Activated T-cell treated with anti-CD3 and anti-CD28 coated beads, Interleukin-2, amount 50 U/mL, for 4 hours (primary cell): ENCODE measurements at places on chromosomes 7 and 10.

DNA sequence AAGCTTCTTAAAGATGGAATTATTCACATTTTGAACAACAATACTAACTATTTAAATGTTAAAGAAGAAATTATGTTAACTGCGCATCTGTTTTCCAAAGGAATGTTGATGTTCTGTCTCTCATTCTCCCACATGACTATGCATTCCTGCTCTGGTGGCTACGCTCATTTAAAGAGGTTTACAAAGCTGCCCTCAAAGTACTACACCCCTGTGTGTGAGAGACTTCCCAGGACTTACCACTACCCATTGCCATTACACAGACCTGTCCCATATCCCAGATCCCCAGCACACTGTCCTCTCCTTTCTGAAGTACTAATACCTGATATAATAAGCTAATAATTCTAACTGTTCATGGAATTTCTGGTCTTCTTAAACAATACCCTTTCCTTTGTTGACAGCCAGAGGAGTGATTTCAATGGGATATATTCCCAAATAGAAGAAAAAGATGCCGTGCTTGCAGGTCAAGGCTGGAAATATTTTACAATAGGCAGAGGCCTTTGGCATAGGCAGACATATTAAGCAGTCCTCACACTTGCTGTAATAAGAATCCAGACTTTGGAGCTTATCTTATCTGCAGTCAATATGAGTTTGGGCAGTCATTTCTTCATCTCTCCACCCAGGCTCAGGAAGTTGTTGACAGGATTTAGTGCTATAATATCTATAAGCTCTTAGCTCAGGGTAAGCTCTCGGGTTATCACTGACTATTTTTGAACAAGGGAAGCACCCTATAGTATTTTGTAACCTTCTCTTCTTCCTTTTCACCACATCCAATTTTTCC lies 12.2 kb downstream of the LIPF start:
- DNase-seq, result no peak

DNA sequence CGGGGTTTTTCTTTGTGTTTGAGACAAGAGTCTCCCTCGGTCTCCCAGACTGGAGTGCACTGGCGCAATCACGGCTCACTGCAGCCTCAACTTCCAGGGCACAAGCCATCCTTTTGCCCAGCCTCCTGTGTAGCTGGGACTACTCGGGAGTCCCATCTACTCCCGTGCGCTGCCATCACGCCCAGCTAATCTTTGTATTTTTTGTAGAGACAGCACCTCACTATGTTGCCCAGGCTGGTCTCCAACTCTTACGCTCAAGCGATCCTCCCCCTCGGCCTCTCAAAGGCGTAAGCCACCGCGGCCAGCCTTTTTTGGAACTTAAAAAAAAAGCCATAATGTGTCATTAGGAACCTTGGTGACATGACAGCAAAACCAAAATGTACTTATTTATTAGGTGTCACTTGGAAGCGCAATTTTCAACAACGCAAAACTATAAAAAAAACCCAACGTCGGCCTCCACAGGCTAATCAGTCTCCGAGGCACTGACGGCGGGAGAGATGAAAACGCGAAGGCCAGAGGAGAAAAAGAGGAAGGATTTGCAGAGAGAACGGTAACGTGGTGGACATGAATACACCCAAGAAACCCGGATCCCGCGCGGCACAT lies 911 bp upstream of the HNRNPH3 start:
- DNase-seq, result peak; percentile 19

GRCh38 chr7:35714407-35714806 lies 19.5 kb upstream of the HERPUD2 start:
- no peak for DNase-seq

- DNase-seq, result no peak
Observed at GRCh38 chr10:65620404-65621048, 1305.3 kb upstream of the LRRTM3 start.

DNA sequence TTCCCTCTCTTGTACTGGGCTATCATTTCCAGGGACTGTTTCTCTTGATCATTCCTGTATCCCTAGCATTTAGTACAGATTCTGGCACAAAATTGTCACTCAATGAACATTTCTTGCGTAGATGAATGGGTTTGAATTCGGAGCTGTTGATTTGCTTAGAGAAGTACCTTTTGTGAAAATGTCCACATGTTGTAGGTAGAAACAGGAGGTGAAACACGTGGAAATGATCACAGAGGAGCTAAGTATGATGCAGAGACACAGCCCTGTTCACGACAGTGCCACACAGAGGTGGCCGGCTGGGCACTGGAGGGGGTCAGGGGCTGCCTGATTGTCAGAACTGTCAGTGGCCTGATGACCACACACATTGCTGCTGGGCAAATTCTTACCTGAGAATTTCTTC lies 196.1 kb upstream of the PRKCQ start:
- no peak for DNase-seq

- DNase-seq, result no peak
Observed at GRCh38 chr7:107594961-107595737, 15.1 kb downstream of the BCAP29 start.

GRCh38 chr10:24469993-24470392 lies 253.7 kb downstream of the ARHGAP21 start:
- no peak for DNase-seq

- DNase-seq, result no peak
Observed at GRCh38 chr10:17657103-17657500, 13.2 kb downstream of the STAM start.

GRCh38 chr10:71715860-71716259 lies 3.7 kb downstream of the C10orf105 start:
- no peak for DNase-seq

- DNase-seq, result no peak
Observed at GRCh38 chr7:40232242-40232893, 97.6 kb downstream of the SUGCT start.

- DNase-seq, result no peak
Observed at GRCh38 chr10:125064681-125065492, 95.5 kb downstream of the CTBP2 start.

DNA sequence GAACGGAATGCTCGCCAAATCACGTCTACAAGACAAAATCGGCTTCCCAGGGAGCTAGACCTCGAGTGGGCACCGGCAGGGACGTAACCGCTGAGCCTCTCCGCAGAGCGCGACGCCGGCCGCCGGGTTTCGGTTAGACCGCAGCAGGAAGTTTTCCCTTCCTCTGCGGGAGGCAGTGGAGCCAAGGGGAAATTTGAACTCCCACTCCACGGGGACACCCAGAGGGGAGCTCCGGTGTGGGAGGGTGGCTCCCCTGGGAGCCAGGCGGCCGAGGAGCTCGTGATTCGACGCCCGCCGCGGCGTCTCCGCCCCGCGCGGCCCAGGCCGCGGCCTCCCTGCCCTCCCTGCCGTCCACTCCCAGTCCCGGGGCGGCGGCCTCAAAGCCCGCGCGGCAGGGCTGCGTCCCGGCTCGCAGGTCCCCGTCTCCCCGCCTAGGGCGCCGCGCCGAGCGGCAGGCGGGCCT lies 426 bp downstream of the SYPL1 start:
- peak; percentile 15 for DNase-seq

DNA sequence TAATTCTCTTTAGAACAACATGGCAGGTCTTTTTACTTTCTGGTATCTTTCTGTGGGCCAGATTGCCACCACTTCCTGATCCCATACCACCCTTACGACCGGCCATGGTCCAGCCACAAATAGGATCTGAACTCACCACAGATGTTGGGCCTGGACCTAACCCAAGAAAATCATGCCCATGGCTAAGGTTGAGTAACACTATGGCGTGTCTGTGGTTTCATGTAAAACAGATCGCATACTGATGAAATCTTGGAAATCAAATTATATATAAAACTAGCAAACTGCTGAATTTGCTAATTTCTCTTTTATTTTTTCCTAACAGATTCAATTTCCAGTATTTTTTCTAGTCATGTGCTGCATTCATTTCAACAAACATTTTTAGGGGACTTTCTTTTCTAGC lies 77.2 kb downstream of the CH25H start:
- no peak for DNase-seq

- no peak for DNase-seq
Observed at GRCh38 chr7:93948873-93949272, 27.3 kb downstream of the GNG11 start.

DNA sequence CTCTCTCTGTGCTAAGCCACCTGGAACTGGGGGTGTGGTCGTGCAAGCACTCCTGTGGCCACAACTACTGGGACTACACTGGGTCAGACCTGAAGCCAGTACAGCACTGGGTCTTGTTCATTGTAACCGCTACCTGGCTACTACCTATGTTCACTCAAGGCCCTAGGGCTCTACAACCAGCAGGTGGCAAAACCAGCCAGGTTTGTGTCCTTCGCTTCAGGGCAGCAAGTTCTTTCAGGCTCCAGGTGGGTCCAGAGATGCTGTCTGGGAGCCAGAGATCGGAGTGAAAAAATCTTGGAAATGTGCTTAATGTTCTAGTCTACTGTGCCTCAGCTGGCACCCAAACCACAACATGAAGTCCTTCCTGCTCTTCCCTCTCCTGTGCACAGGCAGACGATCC lies 171.6 kb upstream of the SORCS1 start:
- no peak for DNase-seq

DNA sequence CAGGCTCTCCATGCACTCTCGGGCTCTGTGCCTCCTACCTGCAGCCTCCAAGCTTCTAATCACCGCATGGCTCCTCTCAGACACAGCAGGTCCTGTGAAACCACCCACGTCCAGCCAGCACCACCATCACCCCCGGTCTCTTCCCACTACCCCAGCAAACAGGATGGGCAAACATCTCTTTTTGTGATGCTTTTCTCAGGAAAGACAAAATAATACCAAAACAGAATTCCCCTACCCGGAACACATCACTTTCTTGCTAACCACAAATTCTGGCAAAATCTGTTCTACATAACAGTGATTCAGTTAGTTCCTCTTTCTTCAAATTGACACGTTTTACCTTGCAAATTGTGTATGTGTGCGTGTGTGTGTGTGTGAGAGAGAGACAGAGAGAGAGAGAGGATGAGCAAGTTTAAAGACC lies 6.5 kb downstream of the SNX8 start:
- no peak for DNase-seq

GRCh38 chr7:16067711-16068110 lies 353.6 kb downstream of the CRPPA start:
- DNase-seq, result no peak

DNA sequence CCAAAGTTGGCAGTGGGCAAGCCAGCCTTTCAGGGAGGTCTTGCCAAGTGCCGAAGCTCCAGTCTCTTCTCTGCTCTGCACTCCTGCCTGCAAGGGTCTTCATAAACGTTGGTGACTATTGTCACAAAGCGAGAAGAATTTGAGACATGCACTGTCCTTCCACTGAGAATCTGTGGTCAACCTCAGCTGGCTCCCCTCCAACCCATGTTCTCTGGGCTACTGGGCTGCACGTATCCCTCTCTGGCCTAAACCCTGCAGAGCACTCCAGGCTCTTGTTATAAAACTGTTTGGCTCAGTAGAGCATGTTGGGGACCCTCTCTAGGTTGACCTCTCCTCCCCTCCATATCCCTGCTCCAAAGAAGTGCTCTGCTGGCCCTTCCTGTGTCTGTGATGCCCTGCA lies 260.4 kb upstream of the NFE2L3 start:
- DNase-seq, result no peak

DNA sequence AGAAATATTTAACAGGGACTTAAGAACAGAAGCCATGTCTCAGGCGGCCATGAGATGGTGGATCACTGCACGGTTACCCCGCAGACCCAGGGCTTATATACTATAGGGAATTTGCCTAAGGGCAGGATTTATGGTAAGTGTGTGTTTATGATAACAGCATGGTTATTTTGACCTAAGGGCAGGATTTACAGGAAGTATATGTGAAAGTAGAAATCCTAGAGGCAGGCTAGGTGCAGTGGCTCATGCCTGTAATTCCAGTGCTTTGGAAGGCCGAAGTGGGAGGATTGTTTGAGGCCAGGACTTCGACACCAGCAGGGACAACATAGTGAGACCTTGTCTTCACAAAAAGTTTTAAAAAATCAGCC lies 43.0 kb upstream of the ZNF438 start:
- DNase-seq, result no peak

DNA sequence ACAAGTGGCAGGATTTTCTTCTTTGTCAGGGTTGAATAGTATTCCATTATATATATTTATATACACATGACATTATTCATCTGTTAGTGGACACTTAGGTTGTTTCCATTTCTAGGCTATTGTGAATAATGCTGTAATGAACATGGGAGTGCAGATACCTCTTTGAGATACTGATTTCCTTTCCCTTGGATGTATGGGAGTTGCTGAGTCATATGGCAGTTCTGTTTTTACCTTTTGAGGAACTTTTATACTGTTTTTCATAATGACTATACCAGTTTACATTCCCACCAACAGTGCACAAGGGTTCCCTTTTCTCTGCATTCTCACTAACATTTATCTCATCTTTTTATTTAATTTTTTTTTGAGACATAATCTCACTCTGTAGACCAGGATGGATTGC lies 1.8 kb upstream of the CLCN1 start:
- no peak for DNase-seq

GRCh38 chr10:104416851-104417250 lies 63.2 kb downstream of the CFAP58 start:
- no peak for DNase-seq

DNA sequence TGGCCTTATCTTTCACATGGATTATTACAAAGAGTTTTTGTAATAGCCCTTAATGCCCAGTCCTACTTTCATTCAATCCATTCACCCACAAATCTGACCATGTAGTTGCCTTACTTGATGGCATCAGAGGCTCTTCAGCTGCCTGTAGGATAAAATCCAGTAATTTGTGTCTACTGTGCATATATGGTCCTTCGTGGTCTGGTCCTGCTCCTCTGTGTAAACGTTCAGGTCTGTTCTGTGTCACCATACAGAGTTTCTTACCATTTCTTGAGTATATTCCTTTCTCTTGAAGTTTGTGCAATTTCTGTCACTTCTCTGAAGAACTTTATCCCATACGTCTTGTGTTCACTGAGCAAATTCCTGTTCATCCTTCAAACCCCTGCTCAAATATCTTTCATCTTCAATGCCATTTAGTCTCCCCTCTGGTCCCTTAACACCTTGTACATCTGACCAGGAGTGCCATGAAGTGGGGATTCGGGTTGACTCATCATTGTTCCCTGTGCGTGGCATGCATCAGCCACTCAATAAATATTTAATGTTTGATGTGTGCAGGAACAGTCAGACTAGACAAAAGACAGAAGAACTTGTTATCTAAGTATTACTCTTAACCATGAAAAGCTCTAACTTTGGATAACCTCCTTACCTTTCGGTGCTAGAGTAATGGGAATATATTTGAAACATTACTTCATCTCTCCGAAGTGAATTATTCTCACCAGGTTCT lies 98.6 kb upstream of the RPA3 start:
- no peak for DNase-seq

DNA sequence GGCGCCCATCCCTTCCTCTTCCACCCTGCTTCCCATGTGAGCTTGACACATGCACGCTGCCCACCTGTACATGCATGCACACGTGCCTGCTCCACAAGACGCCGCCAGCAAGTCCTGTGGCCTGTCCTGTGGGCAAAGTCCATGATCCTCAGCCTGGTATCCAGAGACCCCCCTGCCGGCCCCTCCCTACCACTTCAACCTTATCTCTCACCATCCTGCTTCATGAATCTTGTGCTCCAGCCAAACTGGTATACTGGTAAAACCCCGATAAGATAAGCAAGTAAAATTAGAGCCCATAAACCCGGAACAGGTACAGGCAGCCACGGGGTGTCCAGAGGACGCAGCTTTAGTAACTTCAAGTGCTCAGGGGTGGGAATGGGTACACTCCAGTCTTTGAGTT lies 11.8 kb upstream of the TBXAS1 start:
- DNase-seq, result no peak
